ENCODE measurements at places on chromosomes 5 and 9.
A peak's percentile ranks its signal among the peaks of the same experiment; 100 is the strongest.

DNA sequence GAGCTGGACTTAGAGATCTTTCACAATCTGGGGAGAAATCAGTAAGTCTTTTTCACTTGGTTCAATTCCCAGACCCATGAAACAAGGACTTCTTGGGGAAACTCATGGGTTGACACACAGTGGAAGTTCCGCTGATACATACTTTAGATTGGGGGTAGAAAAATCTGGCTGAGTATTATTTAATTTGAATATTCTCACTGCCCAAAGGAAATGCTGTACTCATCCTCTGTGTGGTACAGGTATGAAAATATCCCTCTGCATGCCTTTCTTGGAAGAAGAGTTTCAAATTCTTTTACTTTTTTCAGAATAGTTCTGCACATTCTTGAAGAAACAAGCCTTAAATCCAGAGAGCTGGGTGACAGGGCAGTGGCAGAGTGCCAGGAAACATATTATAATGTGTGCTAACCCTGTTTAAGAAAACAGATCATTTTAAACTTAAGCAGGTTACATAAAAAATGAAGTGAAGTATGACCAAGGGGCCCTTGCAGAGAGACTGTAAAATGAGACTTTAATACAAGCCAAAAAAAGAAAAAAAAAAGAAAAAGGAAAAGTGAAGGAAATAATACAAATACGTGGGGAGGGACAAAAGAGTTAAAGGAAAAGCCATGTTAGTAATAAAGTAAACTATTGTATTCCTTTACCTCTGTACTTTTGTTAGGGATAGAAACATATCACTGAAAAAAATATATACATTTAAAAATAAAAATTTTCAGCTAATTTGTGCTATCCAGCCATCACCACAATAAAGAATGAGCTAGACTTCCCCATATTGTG, 173.4 kb upstream of the NR3C1 start:
- DNase-seq: peak; percentile 89

GRCh38 chr5:64876203-64876602, 107.5 kb downstream of the CWC27 start:
- DNase-seq: peak; percentile 49

- no peak for DNase-seq
Observed at GRCh38 chr5:177557041-177557647, 2.8 kb upstream of the FAM193B start.

DNA sequence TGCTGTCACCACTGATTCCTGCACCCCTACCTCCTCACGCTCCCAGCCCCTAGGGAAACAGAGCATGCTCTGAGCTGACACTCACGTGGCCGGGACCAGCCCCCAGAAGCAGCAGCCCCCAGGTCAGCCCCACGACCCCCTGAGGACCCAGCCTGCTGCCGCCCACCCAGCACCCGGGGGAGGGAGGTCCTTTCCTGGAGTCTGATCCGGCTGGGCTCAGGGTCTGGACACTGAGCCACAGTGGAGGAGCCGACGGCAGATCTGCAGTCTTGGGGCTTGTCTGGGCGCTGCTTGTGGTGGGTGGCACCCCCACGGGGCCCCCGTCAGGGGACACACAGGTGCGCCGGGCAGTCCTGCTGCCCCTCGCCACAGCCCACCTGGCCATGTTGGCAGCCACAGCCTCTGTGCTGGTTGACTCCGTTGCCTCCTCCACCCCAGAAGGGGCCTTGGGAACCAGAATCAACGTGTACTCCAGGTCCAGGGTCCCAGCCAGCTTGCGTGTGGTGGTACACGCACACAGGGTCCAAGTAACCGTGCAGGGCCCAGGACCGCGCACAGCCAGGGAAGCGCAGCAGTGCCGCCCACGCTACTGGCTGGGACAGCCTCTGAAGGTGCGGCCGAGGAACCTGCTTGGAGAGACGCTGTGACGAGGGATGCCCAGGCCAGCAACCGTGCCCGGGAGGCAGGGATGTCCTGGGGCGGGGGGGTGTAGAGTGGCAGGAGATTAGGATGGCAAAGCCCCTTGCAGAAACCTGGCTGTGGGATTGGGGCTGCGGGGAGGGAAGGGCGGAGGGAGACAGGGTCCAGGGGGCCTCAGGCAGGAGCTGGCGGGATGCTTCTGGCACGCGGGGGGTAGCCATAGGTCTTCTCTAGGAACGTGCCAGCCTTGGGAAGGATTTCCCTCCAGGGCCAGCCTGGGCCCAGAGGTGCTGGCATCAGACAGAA, 3.5 kb downstream of the DNLZ start:
- no peak for DNase-seq

- no peak for DNase-seq
Observed at GRCh38 chr9:129834489-129835127, 467 bp downstream of the C9orf78 start.

- no peak for DNase-seq
Observed at GRCh38 chr5:161274951-161275350, 271.6 kb downstream of the GABRB2 start.

DNA sequence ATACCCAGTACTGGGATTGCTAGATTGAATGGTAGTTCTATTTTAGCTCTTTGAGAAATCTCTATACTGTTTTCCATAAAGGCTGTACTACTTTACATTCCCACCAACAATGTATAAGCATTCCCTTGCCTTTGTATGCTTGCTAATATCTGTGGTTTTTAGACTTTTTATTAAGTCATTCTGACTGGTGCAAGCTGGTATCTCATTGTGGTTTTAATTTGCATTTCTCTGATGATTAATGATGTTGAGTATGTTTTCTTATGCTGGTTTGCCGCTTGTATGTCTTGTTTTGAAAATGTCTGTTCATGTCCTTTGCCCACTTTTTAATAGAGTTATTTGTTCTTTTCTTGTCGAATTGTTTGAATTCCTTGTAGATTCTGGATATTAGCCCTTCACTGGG, 512.7 kb upstream of the PAPPA start:
- DNase-seq: peak; percentile 74

All from fibroblast of the aortic adventitia (primary cell).